ENCODE measurements at places on chromosomes 4 and X.
A peak's percentile ranks its signal among the peaks of the same experiment; 100 is the strongest.

GRCh38 chr4:167713756-167714155 lies 378.6 kb upstream of the ANXA10 start:
- no peak for ATAC-seq

DNA sequence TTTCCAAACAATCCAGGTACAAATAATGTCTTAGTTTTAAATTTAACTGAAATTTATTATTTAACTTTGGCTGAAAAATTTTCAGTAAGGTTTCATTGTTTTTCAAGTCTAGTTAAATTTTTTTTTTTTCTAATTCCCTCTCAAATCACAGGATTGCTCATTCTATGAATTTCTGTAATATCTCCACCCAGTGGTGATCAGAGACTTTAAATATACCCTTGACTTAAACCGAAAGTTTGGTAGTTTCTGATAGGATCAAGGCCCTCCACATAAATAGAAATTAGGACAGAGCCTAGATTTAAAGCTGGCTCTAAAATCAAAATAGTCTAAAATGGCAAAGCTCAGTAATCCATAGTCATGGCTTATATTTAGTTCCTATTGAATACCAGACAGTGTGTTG lies 175.4 kb downstream of the TBCK start:
- no peak for ATAC-seq

DNA sequence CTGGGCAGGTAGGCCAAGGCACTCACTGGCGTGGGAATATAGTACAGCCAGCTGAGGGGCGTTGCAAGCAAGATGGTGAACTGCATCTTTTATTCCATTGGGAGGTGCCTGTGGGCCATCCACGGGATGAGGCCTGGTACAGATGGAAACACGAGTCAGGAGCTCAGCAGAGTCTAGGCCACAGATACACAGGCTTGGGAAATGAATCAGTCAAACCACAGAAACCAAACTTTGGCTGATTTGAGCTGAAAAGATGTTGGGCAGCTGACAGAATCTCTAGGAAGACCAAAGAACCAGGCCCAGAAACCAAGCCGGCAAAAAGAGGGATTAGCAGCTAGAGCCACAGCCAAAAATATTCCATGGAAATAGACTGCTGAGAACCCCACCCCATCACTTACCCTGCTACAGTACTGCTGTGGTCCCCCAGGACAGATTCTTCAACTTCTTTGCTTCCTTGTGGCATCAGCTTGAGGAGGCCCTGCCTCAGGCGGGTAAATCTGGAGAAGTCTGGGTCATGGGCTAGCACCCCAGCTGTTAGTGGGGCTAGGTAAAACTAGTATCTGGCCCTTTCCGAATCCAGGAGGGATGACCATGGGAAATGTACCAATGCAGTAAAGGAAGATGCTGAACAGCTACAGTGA lies 75.4 kb downstream of the TMEM131L start:
- ATAC-seq = peak; percentile 70

DNA sequence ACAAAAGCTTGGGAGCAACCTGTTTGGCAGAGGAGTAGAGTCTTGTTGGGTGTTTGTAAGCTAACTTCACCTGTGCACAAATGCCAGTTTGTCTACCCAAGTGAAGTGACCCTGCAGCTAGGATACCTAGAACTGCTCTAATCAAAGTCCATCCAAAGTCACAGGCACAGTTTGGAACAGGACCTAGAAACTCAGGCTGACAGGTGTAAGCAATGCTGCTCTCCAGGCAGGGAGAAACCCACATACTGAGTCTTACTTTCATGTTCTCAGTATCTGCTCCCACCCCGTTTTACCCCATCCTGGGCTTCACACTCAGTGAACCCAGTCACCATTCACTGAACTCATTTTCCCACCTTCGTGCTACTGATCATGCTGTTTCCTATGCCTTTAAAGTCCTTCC lies 40.3 kb downstream of the MAML3 start:
- no peak for ATAC-seq

GRCh38 chr4:17090063-17090462 lies 191.6 kb upstream of the LDB2 start:
- no peak for ATAC-seq

GRCh38 chrX:19017271-19017670 lies 33.4 kb upstream of the PHKA2 start:
- peak; percentile 87 for ATAC-seq

DNA sequence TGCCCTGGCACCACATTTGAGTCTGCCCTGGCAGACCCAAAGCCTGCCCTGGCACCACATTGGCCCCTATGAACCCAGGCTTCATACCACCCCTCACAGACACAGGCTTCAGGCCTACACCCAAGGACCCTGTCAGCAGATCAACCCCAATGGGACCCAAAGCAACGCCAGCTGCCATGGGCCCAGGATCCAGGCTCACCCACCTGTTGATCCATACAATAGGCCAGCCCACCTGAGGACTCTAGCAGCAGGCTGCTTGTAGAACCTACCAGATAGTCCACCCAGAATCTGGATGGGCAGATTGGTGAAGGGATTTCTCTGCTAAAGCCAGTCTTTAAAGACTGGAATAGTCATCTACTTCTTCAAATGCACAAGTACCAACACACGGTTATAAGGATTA lies 114.4 kb downstream of the LAS1L start:
- no peak for ATAC-seq

- ATAC-seq = peak; percentile 92
Measured at GRCh38 chr4:72701987-72702819, 133.2 kb upstream of the ADAMTS3 start.

DNA sequence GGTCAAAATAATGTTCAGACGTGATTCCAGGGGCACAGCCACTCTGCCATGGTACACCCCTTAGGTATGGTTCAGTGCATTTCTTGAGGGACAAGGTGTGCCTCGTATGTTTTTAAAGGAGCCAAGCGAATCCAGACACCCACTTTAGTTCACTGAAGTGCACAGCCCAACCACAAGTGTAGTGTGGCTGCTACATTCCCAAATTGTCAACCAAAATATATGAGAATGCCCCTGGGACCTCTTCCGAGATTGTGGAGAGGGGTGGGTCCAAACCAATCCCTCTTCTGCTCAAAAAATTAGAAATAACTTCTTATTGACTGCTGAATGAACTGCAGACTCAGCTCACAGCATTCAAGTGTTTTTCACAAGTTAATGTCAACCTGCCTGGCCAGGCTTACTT lies 7.4 kb upstream of the BRS3 start:
- ATAC-seq = no peak

DNA sequence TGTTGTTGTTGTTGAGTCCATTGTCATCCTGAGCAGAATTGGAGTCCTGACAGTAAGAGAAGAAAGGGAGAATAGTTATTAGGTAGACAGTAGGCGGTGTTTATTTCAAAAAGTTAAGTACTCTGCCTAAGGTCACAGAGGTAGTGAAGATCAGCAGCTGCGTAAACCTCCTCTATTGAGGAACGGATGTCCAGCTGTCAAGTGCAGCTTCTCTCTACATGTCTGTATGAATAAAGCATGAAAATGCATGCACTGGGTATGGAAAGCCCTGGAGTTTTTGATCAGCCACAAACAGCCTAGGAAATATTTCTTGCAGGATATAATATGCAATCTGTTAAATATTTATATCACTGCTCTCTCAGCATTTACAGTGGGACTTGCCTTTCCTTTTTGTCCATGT lies 109.4 kb upstream of the CBLL2 start:
- no peak for ATAC-seq

DNA sequence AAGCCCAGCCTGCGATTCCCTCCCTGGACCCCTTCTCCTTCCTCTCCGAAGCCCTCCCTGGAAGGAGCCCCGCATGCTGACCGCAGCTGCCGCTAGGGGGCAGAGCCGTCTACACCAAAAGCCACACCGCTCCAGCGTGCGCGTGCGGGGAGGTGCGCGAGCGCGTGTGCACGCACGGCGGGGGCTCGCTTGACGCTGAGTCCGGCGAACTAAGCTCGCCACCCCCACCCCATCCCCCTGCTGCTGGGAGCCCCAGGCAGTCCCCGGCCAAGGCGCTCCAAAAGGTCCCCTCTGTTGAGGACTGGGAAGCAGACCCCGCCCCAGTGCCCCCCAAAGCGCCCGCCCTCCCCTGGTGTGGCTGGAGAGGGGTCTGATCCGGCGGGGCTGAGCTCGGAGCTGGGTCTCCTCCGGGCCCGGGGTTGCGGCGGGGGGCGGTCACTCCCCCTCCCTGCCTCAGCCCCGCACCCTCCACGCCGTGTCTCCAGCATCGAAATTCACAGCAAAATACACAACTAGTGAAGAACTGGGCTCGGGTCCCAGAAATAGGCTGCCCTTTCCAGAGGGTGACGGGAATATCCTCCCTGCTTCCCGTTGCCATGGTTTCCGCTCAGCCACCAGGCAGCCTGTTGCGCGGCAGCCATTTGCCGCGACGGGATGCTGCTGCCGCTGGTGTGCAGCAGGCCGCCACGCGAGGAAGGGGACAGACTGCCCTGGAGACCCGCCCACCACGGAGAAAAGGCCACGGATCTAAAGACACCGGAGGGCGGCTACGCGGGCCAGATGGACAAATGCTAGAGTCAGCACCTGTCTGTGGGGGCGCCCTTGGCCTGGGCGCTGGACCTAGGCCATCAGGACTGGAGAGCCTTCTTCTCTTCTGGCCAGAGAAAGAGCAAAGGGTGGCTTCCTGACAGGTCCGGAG lies 11.2 kb upstream of the CCNQ start:
- ATAC-seq = peak; percentile 97

GRCh38 chrX:21948897-21949578 lies 8.5 kb downstream of the SMS start:
- ATAC-seq = no peak

GRCh38 chrX:48533165-48533564 lies 6.3 kb upstream of the TBC1D25 start:
- ATAC-seq = no peak

GRCh38 chrX:35499071-35499862 lies 298.9 kb upstream of the MAGEB16 start:
- no peak for ATAC-seq

DNA sequence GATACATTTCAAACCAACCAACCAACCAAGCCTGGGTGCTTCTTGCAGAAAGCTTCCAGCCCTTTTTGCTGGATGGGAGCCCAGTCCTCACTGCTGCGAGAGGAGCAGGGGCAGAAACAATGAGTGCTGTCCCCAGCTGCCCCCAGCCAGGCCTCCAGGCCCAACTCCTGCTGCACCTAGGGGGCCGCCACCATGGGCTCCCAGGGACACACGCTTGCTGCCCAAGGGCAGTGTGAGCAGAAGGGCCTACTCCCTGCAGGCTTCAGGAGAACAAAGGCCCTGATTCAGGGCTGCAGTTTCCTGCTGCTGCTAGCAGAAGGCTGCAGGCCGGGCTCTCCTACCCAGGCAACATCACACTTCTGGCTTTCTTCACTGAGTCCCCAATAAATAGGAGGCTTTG lies 37.7 kb upstream of the ENPP6 start:
- ATAC-seq = no peak

DNA sequence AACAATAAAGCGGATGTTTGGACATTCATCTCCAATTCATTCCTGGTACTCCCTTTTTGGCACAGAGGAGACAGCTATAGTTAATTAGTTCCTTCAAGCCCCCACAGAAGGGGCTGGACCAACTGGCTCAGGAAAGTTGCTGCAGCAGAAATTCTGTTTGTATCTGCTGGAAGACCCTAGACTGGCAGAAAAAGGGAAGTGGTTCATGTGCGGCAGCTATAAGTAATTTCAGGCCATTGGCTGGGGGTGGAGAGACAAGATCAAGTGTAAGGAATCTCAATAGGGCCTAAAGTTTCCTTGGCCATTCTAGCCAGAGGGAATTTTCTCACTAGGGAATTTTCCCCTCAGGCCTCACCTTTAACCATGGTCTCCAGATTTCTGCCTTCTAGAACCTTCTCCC lies 89.9 kb upstream of the DHX15 start:
- ATAC-seq = no peak

- no peak for ATAC-seq
Measured at GRCh38 chr4:44145868-44146267, 302.7 kb downstream of the KCTD8 start.

DNA sequence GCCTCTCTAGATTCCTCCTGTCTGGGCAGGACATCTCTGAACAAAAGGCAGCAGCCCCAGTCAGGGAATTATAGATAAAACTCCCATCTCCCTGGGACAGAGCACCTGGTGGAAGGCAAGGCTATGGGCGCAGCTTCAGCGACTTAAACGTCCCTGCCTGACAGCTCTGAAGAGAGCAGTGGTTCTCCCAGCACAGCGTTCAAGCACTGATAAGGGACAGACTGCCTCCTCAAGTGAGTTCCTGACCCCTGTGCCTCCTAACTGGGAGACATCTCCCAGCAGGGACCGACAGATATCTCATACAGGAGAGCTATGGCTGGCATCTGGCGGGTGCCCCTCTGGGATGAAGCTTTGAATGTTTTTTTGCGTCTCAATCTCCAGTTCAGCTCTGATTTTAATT lies 262.2 kb downstream of the PARM1 start:
- no peak for ATAC-seq

GRCh38 chr4:83890231-83890630 lies 354.3 kb downstream of the GPAT3 start:
- ATAC-seq = no peak

DNA sequence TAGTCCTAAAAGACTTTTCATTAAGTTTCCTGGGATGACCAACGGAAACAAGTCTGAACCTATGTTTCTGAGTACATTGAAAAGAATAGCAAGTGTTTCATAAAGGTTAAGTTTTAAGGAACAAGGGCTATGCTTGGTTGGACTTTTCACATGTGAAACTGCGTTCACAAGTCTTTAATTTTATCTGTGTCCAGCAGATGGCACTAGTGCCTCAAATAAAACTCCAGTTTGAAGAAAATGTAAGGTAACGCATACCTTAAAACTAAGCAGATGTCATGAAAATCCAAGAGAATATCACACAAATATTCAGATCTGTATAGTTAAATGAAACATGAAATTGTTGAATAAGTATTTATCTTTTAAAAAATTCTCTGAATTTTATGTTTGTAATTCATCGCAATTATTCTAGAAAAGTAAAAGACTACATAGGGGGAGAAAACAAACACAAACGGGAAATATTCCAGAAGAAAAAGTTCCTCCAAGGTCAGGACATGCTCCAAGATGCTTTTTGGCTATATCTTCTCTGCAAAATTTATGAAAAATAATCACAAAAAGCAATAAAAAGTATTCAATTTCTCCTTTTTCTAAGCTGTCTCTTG lies 89.6 kb upstream of the MAD2L1 start:
- peak; percentile 73 for ATAC-seq

DNA sequence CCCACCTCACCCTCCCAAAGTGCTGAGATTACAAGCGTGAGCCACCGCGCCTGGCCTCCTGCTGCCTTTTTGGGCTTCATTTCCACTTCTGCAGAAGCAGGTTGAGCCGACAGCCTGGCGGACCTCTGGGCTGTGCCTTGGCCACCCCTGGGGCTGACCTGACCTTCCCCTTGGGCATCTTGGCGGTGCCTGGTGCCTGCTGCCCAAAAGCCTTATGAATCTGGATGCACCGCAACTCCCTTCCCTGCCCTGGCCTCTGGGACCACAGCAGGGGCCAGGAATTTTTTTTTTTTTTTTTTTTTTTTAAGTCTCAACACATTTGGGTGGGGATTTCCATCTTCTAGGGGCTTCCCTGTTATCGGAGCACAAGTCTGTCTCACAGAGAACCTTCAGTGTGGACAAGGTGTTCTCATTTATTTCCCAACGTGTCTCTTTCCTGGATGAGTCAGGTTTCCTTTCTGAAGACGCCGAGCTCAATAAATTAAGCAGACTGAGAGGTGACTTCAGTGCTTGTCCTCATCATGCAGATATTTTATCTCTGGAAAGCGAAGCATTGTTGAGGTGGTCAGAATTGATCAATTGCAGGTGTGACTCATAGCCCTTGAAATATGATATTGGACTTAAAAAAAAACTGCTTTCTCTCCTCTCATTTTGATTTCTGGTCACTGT lies 79.7 kb downstream of the SHROOM2 start:
- ATAC-seq = no peak
